ENCODE measurements at places on chromosomes 1 and 21. TPM values are rescaled to one million over a fixed set of nuclear protein-coding genes. Genes with fewer than 3 reads are reported as not detected.

GRCh38 chr1:204703268-204703664 lies 17.7 kb upstream of the LRRN2 start:
- no peak for DNase-seq

DNA sequence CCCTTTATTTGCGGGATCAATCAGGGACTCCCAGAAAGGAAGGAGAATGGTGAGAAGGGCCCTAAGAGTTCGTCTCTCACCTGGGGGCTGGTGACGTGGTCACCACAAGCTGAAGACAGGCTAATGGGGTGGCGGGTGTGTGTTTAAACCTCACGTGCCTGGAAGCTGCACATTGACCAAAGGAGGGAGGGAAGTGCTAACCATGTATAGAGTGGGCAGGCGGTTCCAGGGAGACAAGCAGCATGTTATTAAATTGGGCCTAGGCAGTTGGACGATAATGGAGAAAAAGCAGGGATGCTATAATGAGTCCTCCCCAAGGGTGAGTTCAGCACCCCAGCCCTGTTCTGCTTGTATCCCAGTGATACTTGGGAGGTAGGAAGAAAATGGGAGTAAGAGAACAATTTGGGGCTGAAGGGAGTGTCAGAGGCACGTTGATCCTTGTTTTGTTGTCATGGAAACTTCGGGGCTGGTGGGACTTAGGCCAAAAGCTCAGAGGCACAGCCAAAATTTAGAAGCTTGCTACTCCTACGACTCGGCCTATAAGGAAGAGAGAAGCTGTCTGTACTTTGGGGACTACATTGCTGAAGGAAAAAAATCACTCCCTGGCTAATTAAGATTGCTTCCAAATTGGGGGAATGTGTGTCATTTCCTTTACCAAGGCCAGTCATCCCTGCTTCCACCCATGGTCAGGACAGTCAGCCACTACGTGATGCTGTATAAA lies 33.2 kb upstream of the EPHA8 start:
- DNase-seq: no peak

- no peak for DNase-seq
These were observed 526.2 kb downstream of the MRPL39 start for GRCh38 chr21:25081096-25081495.

- no peak for DNase-seq
These were observed 1.7 kb upstream of the MIB2 start for GRCh38 chr1:1613509-1614082.

GRCh38 chr1:161261261-161262235 lies 3.0 kb downstream of the PCP4L1 start:
- DNase-seq: no peak

- DNase-seq: no peak
These were observed 11.6 kb downstream of the KYAT3 start for GRCh38 chr1:88980870-88981269.

DNA sequence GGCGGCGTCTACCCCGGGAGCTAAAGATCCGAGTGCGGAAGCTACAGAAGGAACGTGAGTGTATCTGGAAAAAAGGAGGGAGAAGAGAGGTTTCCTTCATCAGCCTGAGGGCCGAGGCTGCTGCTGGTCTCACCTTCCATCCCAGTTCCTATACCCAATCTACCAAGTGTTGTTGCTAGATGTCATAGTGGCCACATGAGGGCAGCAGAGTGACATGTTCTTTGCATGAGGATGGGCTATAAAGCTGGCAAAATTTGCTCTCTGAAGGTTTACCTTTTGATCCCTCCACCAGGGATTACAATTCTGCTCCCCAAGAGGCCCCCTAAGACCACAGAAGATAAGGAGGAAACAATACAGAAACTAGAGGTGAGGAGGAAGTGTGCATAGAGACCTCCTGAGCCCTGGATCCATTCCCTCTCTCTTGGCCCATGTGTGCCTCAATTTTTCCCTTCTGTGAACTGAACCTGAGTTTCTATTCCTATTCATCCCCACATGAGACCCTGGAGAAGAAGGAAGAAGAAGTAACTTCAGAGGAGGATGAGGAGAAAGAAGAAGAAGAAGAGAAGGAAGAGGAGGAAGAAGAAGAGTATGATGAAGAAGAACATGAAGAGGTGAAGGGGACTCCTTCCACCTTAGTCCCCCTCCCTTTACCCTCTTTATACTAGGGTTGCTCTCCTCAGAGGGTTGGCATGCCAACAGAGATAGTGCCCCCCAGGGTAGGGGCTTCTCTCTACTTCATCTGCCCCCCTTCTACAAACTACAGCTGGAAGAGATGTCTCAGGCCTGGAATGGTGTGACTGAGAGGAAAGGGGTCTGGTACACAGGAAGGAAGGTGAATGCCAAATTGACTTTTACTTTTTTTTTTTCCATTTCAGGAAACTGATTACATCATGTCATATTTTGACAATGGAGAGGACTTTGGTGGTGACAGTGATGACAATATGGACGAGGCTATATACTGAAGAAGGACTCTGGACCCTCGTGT lies 13.3 kb downstream of the POLR3GL start:
- peak; percentile 89 for DNase-seq

DNA sequence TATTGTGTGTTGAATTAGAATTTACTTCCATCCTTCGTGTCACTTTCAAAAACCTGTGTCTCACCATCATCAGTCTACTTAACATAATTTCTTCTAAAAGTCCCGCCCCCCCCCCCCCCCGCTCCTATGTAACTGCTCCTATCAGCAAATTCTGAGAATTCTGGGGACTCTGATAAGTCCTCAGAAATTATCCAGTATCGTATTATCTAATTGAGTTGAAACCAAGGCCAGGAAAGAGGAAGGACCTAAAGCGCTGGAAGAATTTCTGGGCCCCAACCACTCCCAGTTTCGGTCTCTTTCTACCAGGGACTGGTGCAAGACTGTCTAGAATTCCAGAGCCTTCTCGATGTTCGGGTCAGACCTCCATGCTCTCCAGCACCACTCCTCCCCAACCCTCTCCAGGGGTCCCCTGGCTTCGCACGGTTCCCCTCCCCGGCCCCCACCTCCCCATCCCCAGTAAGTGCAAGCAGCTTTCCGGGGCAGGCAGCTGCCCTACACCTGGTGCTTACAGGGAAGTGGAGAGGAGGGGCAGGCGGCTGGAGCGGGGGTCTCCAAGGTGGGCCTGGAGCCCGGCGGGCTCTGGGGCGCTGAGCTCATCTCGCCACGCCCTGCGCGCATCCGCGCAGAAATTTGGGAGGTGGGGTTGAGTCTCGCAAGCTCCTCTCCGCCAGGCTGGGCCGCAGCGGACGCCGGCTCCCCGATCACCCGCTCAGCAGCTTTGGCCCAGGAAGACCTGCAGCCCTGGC lies 16.0 kb upstream of the ZNF496 start:
- peak; percentile 10 for DNase-seq

EDN2 gene
- not detected for total RNA-seq

IL19 gene
- total RNA-seq: not detected

KHDRBS1 gene
- total RNA-seq: 198 TPM
